ENCODE measurements at places on chromosomes 16 and 17.

GRCh38 chr16:19874851-19875546, 9.6 kb downstream of the GPRC5B start:
- DNase-seq: no peak

GRCh38 chr17:45060382-45060796, 728 bp upstream of the NMT1 start:
- DNase-seq: no peak

DNA sequence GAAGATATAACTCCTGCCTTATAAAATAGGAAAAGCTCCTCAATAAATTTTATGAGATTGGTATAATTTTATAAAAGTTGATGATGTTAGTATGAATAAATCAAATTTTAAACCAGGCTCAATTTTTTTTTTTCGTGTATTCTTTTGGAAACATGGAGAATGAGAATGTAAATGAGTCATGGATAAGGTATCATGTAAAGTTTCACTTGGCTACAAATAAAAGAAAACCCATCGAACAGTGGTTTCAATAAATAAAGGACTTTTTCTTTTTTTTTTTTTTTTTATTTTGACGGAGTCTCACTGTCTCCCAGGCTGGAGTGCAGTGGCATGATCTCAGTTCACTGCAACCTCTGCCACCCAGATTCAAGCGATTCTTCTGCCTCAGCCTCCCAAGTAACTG, 67.3 kb downstream of the PHKB start:
- DNase-seq: no peak

- no peak for DNase-seq
Observed at GRCh38 chr16:11968577-11968976, 3.6 kb downstream of the TNFRSF17 start.

- DNase-seq: no peak
Observed at GRCh38 chr16:85051067-85051581, 23.5 kb downstream of the KIAA0513 start.

- DNase-seq: no peak
Observed at GRCh38 chr16:87924811-87925670, 11.3 kb downstream of the CA5A start.

- DNase-seq: no peak
Observed at GRCh38 chr16:53605831-53606400, 97.7 kb downstream of the RPGRIP1L start.

DNA sequence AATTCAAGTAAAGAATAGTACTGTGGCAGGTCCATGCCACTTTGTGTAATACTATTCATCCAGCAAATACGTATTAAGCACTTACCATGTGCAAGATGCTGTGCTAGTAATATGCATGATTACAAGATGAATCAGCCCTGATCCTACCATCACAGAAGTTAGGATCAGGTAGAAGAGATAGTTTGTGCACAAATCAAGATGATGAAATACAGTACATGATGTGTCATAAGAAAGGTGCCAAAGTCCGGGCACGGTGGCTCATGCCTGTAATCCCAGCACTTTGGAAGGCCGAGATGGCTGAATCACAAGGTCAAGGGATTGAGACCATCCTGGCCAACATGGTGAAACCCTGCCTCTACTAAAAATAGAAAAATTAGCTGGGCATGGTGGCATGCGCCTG, 10.9 kb downstream of the COG4 start:
- no peak for DNase-seq

DNA sequence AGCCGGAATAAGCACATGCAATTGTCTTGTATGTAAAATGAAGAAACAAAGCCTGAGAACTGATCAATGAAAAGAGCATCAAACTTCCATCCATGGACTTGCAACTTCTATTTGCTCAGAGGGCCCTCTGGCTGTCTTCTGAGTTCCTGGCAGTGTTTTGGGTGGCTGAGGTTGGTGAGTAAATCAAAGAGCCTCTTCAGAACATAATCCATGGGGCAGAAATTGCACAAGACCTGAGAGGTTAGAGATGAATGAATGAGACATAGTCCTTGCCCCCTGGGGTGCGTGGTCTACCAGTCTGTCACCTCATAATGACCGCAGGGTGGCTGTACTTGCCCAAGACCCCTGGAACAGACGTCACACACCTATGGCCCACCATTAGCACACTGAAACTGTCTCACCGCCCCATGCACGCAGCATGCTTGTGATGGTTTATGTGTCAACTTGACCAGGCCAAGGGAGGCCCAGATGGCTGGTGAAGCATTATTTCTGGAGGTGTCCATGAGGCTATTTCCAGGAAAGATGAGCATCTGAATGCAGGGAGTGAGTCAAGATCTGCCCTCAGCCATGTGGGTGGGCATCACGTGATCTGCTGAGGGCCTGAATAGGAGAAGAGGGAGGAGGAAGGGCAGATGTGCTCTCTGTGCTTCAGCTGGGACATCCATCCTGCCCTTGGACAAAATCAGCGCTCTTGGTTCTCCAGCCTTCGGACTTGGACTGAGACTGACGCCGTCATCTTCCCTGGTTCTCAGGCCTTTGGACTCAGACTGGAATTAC, 8.3 kb downstream of the PIK3R6 start:
- DNase-seq: no peak

DNA sequence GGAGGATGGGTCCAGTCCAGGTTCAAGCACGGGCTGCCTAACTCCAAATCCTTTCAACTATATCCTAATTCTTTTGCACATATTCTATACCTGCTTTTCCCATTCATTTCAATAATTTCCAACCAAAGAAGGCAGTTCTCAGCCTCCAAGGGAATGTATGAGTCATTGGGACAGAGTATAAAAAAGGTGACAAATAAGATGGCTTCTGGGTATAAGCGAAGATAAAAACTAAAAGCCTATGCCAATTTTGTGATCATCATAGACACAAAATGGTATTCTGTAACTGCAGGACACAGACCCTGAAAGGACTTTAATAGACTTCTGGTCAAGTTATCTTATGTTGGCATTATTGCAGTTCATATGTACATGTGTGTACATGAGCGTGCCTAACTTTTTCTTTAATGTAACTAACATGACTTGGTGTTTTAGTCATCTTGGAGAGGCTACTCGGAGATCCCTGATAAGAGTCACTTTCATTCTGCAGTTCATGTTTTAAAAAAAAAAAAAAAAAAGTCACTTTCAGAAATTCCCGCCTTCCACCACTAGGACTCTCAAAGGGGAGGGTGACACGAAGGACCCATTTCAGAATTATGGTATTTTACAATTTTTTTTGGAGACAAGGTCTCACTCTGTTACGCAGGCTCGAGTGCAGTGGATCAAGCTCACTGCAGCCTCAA, 17.3 kb downstream of the COG1 start:
- DNase-seq: peak; percentile 16

- DNase-seq: no peak
Observed at GRCh38 chr16:53708490-53708889, 4.5 kb downstream of the FTO start.

- DNase-seq: peak; percentile 95
Observed at GRCh38 chr17:35312790-35313711, 60.4 kb downstream of the SLFN11 start.

DNA sequence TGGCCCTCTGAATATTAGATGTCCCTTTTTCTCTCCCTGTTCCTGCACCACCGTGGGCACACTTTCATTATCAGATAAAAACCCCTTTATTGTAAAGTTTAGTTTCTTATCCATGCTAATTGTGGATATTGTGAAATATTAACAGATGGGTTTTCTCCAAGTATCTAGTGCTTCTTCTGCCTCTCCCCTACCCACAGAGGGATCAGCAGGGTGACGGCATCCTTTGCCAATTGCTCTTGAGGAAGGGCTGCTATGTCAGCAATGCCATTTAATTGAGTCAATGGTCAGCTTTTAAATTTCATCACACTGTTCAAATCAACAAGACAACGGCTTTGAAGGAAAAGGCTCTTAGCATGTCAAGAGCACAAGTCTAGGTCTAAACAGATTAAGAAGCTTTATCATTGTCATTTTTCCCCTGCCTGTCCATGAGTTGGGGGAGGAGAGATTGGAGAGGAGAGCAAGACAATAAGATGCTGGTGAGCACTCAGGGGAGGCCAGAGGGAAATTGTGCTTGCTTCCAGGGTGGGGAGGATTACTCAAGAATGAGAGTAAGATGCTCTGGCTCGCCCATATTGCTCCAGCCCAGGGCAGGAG, 443.0 kb upstream of the CCL2 start:
- DNase-seq: no peak

GRCh38 chr17:73760439-73760758, 116.2 kb upstream of the SDK2 start:
- DNase-seq: no peak

- DNase-seq: no peak
Observed at GRCh38 chr17:15381707-15382106, 40.3 kb upstream of the TEKT3 start.

- DNase-seq: no peak
Observed at GRCh38 chr17:15255713-15256454, 9.2 kb downstream of the PMP22 start.

GRCh38 chr16:27806986-27807385, 256.5 kb downstream of the GSG1L start:
- DNase-seq: no peak

DNA sequence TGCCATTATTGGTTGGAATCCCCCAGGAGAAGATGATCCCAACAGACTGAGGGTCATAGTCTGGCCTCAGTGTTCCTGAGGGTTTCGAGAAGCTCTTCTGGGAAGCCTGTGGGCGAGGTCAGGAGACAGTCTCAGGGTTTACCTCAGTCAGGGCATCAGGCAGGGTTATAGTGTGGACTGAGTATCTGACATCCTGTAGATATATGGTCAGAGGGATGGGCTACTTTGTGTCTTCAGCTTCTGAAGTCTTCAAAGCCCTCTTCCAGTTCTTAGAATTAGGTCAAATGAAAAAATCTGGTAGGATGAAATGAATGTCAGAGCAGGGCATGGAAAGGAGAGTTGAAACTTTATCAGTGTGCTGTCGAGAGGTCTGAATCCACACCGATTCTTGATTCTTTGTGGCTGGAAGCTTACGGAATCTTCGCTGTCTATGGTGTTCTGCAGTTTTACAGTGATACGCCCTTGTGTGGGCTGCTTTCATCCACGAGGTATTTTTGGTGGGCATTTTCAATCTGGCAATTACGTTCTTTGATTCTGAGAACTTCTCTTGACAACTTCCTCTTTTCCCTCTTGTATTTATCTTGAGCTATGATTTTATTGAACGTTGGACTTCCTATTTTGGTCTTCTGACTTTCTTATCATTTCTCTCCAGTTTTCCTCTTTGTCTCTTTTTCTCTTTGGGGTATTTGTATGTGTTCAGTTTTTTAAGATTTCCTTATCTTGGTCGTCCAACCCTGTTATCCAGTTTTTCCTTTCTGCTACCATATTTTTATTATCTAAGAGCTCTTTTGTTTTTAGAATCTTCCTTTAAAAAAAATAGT, 30.4 kb downstream of the BPTF start:
- DNase-seq: no peak

DNA sequence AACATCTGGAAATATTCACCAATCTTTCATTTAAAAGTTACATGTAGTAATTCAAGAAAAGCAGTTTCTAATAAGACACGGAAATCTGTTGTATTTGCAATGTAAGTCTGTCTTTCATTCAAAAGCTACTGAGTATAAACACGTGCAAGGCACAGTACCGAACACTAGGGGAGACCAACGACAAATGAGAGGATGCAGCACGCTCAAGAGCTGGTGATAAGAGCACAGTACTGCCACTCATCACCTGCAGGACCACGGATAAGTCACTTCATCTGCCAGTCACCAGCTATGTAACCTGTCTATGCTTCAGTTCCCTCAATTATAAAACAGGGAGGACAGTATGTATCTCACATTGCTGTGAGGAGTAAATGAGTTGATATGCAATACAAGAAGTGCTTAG, 67.1 kb downstream of the CLEC18A start:
- DNase-seq: peak; percentile 78

DNA sequence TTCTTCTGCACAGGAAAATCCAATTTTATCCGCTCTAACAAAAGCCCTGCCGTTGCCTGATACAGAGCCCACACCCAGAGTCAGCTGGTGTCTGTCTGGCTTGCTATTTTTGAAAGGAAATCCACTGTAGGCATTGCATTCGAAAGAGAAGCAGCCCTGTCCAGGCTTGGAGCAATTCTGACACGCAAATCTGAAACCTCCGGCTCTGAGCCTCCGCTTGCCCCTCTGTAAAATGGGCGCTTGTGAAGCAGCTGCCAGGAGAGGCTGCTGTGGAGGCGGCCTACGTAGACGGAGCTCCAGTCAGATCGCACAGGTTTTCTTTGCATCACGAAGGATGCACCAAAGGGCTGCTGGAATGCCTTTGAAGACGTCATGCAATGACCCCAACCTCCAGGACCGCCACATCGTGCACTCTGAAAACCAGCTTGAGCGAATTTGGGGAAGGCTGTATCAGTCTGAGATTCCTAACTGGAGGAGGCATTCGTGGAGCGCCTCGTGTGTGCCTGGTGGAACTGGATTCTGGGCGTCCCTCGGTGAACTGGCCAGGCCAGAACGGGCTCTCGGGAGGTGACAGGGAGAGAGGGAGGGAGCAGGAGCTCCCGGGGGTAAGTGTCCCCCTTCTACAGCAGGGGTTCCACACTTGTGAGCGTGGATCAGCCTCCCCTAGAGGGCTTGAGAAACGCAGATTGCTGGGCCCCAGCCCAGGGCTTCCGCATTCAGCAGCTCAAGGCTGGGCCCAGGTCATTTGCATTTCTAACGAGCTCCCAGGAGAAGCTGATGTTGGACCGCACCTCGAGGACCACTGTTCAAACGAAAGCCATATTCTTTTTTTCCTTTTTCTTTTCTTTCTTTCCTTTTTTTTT, 215.5 kb downstream of the MRTFB start:
- DNase-seq: peak; percentile 55

DNA sequence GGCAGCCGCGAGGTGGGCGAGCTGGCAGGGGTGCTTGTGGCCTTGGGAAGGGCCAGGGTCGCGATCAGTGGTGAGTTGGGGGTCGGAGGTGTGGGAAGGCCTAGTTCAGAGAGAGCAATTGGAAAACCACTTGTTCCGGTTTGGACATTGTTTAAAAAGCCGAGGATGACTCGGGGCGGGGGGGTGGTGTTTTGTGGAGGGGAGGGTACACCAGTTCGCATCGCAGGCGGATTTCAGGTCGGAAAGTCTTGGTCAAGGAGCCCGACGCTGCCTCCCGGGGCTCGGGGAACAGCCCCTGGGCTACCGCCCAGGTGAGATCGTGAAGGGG, 66.4 kb downstream of the KPNA2 start:
- DNase-seq: no peak

- no peak for DNase-seq
Observed at GRCh38 chr17:21146362-21147015, 19.7 kb downstream of the DHRS7B start.

GRCh38 chr17:27623614-27624013, 7.4 kb upstream of the LGALS9 start:
- no peak for DNase-seq

DNA sequence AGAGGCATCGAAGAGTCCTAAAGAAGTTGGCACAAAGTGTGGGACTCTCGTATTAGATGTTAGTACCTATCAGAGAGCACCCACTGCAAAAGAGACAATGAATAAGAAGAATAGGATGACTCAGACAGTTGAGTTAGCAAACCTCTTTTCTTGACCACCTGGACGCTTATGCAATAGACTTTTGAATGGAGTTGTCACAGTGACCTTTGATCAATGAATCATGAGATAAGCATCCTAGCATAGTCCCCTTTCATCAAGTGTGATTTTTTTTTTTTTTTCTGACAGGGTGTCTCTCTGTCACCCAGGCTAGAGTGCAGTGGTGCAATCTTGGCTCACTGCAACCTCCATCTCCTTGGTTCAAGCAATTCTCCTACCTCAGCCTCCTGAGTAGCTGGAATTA, 1417.9 kb upstream of the GOT2 start:
- no peak for DNase-seq
